ENCODE measurements at places on chromosomes 5 and 9.
A peak's percentile ranks its signal among the peaks of the same experiment; 100 is the strongest.

DNA sequence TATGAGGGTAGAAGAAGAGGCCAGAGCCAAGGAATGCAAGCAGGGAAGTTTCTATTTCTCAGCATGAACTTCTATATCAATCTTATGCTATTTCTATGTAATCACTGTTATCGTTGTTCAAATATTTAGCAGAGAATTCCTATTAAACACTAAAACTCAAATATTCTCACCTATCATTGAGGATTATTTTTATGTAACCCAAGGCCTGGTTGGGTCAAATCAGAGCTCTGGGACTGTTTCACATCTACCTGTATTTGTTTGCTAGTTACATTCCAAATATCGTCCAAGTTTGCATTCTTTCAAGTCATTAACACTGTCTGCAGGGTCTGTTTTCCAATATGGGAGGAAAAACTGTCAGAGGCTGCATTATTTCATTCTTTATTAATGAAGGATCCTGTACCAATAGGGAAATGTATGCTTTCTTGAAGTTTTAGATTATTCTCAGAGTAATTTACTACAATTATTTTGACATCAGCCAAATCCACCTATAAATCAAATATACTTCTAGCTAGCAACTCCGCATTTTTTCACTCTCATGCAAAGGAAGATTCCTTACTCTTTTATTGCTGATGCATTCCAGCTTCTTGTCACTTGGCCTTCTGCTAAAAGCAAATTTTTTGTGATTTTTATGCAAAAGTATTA, 52.2 kb downstream of the LURAP1L start:
- no peak for DNase-seq

DNA sequence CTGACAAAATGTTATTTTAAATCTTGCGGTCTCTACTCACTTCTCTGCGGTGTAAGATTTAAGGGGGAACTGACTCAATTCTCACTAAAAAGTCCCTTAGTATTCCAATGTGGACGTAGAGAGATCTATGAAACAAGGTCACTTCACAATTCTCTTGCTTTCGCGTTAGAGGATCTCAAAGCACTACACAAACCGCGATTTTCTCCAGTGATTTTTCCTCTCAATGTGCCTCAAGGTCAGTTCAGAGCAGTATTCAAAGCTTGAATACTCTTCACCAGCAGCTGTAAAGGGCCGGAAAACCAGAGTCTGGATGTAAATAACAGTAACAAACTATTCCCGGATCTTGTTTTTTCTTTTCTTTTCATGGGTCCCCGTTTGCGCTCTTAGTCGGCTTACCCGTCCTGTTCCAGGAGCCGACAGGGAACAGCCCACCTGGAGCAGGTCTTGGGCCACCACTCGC, 128.2 kb downstream of the TMEM161B start:
- DNase-seq, result peak; percentile 34

GRCh38 chr5:179137016-179137642, 77.0 kb downstream of the ZNF354C start:
- no peak for DNase-seq

- no peak for DNase-seq
These were observed 1.3 kb downstream of the AK1 start for GRCh38 chr9:127876026-127876763.

GRCh38 chr9:118268046-118268445, 563.8 kb downstream of the TLR4 start:
- DNase-seq, result no peak

- DNase-seq, result no peak
These were observed 59.5 kb upstream of the GNE start for GRCh38 chr9:36317766-36318165.

DNA sequence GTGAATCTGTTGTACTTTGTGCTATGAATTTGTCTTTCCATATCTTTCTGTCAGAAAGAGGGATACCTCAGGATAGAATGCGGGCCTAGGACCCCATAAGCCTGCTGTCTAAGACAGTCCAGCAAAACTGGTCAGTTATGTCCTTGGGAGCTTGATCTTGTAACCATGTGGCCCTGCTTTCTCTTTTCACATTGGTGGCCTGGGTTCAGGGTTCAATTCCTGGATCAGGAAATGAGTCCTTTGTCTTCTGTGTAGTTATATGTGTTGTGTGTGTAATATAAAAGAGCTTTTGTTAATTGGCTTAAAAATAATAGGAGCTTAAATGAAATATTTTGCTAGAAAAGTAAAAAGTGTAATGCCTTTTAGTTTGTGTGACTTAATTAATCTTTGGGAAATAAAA, 16.9 kb downstream of the FREM1 start:
- no peak for DNase-seq

DNA sequence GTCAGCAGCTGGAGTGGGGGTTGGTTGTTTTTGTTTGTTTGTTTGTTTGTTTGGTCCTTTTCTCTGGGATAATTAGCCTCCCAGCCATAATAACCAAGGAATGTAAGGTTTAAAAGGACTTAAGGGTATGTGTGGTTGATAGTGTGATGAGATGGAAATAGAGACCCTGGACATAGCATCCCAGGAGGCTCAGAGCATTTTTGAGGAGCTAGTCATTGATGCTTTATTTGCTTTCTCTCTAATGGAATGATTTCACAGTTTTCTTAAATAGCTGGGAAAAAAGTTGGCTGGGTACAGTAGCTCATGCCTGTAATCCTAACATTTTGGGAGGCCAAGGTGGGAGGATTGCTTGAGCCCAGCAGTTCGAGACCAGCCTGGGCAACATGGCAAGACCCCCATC, 45.1 kb downstream of the TTC1 start:
- DNase-seq, result no peak

- DNase-seq, result no peak
These were observed 2243.8 kb upstream of the C9orf72 start for GRCh38 chr9:29816954-29817703.

- no peak for DNase-seq
These were observed 16.1 kb upstream of the GTF3C5 start for GRCh38 chr9:133014696-133015095.

- no peak for DNase-seq
These were observed 26.6 kb upstream of the CREBRF start for GRCh38 chr5:173029499-173029921.

- no peak for DNase-seq
These were observed 130.1 kb downstream of the GAPVD1 start for GRCh38 chr9:125391704-125392103.

DNA sequence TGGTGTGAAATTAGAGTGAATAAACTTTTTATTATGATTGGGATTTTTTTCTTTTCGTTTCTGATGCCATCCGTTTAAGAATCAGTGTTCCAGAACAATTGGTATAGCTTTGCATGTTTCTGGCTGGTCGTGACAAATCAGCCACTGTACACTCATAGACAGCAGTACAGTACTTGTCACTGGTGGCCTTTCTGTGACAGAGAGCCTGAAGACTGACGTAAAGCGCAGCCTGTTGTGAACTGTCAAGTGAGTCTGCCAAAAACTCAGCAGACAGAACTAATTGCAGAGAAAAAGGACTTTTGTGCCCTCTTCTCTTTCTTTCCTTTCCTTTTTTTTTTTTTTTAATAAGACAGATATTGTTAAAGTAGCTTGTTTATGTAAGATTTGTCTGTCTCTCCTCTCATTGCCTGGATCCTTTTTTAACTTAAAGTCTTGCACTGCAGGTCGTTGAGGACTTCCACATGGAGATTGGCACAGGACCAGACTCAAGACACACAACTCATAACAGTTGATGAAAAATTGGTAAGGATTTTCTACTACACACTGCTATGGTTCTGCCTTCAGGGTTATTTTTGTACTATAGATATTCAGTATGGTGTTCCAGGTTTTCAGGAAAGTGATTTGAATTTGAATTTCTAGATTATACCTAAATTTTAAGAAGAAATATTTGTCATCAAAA, 42.7 kb downstream of the NDUFS4 start:
- no peak for DNase-seq

DNA sequence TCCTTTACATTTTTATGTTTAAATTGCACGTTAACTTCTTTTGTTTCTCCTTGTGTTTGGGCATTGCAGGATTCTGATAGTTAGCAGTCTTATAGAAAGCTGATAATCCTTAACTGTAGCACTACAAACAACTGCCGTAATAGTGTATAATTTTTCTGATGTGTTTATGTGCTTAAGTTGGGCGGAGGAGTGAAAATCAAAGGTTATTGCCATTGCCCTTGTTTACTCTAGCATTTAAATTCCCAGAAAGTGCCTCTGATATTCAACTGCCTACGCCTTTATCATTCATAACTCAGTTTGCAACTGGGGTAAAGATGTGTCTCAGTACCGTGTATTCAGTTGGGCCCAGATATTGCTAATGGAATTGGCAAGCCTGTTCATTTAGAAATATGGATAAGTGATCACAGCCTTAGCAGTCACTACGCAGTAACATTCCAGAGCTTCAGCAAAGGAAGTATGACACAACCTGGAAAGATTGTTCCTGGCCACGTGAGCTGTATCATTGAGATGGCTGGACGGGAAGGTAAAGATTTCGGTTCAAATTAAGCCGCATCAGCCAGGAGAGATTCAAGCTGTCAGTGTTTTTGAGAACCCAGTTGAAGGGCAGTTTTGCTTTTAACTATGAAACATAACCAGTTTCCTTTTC, 28.1 kb upstream of the LRRTM2 start:
- DNase-seq, result no peak

- no peak for DNase-seq
These were observed 5.5 kb downstream of the MAN2A1 start for GRCh38 chr5:109695005-109695926.

- DNase-seq, result no peak
These were observed 250.0 kb upstream of the SLC30A5 start for GRCh38 chr5:68843624-68844364.

DNA sequence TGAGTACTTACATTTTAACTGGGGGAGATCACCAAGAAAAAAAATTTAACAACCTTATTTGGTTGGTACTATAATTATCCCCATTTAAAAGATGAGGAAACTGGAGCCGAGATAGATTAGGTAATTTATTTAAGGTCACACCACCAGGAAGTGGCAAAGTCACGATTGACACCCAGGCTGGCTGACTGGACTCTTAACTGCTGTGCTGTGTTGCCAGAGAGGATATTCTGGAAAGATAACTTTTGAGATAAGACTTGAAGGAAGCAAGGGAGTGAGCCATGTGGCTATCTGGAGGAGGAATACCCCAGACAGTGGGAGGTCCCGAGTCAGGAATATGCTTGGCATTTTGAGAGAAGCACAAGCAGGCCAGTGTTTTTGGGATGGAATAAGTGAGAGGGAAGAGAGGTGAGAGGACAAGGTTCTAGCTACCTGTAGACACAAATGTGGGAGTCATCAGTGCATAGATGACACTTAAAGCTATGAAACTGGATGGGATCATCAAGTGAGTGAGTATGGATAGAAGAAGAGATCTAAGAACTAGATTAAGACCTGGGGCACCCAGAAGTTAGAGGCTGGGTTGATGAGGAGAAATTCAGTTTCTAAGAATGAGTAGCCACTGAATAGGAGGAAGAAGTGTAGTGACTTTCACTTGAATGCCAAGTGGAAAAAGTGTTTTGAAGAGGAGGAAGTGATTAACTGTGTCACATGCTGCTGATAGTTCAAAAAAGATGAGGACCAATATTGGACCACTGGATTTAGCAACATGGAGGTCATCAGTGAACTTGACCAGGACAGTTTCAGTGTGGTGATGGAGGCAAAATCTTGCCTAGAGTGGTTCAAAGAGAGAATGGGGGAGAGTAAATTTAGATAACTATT, 25.6 kb downstream of the PDE8B start:
- DNase-seq, result no peak

DNA sequence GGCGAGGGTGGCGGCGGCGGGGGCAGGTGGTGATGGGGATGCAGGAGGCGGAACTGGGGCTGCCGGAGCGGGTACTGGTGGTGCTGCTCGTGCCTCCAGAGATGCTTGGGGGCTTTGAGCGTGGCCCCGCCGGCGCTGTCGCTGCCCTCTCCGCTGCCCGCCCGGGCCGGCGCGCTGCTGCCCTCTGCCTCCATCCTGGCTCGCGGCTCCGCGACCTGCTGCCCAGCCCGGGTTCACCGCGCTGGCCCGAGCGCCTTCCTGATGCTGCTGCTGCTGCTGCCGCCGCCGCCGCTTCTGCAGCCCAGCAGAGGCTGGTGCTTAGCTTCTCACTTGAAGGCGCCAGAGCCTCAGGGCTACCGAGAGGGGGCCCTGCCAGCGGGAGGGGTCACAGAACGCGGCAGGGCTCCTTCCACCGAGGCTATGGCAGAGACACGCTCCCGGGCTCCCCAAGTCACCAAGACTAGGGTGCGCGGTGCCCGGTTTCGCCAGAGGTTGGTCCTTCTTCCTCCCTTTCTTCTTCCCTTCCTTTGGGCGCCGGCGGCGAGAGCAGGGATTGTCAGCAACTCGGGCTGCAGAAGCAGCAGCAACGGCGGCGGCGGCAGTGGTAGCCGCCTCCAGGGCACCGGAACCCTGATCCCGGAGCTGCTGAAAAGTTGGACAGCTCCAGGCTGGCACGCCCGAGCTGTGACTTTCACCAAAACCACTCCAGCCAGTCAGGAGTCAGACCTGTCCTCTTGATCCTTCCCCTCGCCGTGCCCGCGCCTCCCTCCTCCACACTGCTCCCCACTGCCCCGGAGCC, at the start of gene PDE4D:
TSS of gene PDE4D (minus strand) at position 298 of the 799 bp plus-strand sequence.
- peak; percentile 90 for DNase-seq

DNA sequence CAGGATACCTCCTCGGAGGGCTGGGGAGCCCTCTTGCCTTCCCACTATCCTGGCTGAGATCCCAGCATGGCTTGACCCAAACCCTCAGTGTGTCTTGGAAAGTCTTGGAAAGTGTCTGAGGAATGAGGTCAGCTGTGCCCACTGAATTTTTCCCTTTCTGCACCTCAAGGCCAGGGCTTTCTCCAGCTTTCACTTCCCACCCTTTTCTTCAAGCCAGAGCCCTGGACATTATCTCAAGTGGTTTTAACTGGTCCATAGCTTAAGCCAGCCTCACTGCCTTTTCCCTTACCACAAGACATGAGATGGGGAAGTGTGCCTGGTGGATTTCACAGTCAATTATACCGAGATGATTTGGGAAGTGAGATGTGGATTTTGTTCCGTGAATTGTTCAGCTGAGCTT, 35.7 kb upstream of the LHX2 start:
- peak; percentile 24 for DNase-seq

DNA sequence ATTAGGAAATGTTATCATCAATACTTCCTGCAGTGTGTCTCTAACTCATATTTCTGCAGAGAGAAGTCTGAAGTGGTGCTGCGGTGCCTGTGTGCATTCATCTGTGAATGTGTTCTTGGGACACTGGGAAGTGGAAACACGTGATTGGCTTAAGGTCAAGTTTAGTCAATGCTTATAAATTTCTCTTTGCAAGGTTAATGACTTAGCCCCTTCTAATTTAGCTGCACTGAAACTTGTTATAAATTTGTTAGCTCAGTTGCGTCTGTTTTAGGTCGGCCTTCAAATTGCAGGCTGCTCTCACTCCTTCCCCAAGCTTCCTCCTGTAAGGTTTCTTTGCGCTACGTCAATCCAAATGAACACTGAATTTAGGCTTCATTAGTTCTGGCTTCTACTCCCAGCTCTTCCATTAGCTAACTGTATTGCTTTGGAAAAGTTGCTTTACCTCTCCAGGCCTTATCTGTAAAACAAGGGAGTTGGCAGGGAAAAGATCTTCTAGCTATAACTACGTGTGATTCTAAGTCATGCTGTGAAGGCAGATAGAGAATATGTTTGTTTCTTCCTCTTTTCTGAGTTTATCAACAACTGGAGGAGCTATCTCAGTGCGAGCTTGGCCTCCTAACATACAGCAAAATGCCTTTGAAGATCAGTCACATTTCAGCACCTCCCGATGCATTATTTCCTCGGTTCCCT, 341.8 kb downstream of the NFIB start:
- no peak for DNase-seq

GRCh38 chr5:133367984-133368383, 244.4 kb downstream of the FSTL4 start:
- no peak for DNase-seq

GRCh38 chr9:366620-367019, 152.0 kb downstream of the DOCK8 start:
- DNase-seq, result no peak
